ENCODE measurements at places on chromosomes 6 and 20. TPM values are rescaled to one million over a fixed set of nuclear protein-coding genes. Genes with fewer than 3 reads are reported as not detected.
A peak's percentile ranks its signal among the peaks of the same experiment; 100 is the strongest.

- DNase-seq = no peak
These were observed 41.6 kb upstream of the SLC22A2 start for GRCh38 chr6:160300076-160300695.

DNA sequence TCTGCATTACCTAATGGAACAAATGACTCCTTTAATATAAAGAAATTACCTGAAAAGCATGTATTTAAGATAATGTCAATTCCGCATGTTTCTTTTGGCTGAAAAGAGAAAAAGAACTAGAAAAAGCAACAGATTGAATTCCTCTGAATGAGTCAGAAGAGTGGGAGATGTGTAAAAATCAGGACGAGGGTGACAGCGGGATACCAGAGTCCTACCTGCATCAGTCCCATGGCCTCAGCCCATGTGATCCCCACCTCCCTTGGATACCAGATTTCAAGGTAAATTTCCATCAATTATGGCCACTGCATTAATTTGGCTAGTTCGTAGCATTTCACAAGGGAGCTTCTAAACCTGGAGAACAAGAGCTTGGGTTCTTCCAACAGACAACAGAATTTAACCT lies 10.0 kb upstream of the MOXD1 start:
- no peak for DNase-seq

DNA sequence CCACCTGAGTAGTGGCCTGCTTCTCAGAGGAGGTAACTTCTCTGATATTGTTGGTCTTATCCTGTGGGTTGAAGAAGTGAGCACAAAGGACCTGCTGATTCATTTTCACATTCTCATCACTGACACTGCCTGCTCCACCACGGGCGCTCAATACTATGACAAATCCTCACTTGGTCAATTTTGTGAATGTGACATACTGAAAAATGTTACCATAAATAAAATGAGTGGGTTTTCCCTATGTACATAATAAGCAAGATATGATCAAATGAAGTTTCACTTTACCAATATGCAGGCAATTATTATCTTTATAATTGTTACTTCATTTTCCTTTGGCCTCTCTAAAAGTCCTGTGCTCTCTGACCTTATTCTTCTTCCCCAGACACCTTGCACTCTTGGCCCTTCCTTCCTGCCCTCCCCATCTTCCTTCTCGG lies 71.5 kb upstream of the RIPOR2 start:
- DNase-seq = no peak

DNA sequence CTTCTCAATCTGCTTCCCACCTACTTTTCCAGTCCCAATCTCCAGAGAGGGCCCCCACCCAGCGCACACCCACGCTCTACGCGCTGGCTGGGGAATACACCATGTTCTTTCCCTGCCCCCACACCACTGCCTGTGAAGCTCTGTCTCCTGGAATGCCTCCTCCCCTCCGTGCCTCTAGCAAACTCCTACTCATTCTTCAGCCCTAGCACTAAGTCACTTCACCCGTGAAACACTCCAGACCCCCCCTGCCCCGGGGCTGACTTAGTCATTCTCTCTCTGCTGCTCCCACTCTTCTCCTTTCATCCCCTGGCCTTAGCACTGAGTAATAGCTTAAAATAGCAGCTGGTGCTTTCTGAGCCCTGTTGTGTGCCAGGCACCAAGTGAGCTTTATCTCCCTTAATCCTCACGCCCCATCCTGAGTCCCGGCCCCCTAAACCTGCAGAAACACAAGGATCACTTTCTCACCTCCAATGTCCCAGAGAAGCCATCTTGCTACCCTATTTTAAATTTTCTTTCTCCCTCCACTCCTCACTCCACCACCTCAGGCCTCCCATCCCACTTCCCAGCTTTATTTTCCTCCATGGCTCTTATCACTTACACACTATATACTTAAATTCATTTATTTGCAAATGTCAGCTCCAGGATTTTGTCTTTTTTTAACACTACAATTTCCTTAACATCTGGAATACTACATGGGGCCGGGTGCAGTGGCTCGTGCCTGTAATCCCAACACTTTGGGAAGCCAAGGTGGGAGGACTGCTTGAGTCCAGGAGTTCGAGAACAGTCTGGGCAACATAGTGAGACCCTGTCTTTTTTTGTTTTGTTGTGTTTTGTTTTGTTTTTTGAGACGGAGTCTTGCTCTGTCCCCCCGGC lies 6.3 kb upstream of the PARD6B start:
- peak; percentile 73 for DNase-seq

DNA sequence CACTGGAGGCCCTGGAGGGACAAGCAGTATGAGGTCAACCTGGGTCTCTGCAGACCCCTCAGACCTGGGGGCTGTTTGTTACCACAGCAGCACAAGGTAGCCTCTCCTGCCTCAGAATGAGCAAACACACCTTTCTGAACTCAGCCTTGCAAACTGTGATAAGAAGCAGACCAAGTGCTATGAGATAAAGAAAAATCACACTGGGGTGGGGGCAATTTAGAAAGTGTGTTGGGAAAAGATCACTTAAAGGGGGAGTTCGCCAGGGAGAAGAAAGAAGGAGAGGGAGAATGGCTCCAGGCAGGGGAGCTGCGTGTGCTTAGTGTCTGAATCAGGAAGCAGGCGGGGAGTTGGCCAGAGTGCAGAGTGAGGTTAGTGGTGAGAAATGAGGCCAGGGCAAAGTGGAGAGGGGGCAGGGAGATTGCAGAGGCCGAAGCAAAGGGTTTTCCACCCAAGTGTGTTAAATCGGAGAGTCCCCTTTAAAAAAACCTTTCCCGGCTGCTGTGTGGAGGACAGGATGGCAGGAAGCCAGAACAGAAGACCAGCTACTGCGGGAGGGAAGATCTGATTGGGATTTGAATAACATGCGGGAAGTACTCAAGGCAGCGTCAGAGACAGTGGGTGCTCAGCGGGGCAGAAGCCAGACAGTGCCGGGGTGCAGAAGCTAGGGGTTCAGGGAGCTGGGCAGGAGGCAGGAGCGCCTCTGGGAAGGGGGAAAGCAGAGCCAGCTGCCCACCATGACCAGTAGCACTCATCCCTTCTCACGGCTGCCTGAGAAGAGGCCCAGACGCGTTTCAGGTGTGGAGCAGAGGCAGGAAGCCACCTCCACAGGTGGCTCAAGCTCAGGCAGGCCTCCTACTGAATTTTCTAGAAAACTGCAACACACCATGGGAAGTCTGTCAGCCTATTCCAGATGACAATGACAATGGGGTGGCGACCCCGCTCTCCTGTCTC lies 9.0 kb downstream of the ADA start:
- peak; percentile 83 for DNase-seq

GRCh38 chr6:10373642-10374359 lies 41.1 kb downstream of the TFAP2A start:
- no peak for DNase-seq

DNA sequence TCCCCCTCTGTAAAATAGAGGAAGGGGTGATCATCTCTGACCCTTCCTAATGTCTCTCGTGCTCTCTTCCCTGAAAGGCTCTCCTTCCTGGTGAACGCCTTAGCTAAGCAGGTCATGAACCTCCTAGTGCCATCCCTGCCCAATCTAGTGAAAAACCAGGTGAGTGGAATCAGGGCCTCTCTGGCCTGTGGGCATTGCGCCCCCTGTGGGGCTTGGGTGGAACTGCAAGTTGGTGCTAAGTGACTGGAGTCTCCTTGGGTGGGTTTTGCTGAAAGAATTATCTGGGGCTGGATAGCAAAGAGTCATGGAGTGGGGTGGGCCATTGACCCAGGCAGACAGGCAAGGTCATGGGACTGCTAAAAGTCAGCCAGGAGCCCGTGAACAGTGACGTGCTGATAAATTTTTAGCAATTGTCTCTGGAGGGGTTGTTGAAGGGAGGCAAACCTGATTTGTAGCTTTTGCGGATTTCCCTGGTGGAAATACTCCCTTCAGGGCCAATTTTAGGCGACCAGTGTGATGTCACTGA lies 8.9 kb downstream of the BPIFB1 start:
- DNase-seq = peak; percentile 42

- no peak for DNase-seq
These were observed 31.9 kb upstream of the ZNF831 start for GRCh38 chr20:59131551-59132285.

The OR2B6 gene
- not detected for total RNA-seq

The ANKEF1 gene
- total RNA-seq = 1.3 TPM

The ARG1 gene
- 0.82 TPM for total RNA-seq

The PABPC1L gene
- 2.7 TPM for total RNA-seq

The IPCEF1 gene
- total RNA-seq = 1.7 TPM

The MYB gene
- total RNA-seq = 0.15 TPM
